Fibroblast of skin of left quadriceps (primary cell): ENCODE measurements at places on chromosomes 7 and 10.
A peak's percentile ranks its signal among the peaks of the same experiment; 100 is the strongest.

- DNase-seq, result no peak
These were observed 208.0 kb upstream of the C7orf33 start for GRCh38 chr7:148382596-148382995.

DNA sequence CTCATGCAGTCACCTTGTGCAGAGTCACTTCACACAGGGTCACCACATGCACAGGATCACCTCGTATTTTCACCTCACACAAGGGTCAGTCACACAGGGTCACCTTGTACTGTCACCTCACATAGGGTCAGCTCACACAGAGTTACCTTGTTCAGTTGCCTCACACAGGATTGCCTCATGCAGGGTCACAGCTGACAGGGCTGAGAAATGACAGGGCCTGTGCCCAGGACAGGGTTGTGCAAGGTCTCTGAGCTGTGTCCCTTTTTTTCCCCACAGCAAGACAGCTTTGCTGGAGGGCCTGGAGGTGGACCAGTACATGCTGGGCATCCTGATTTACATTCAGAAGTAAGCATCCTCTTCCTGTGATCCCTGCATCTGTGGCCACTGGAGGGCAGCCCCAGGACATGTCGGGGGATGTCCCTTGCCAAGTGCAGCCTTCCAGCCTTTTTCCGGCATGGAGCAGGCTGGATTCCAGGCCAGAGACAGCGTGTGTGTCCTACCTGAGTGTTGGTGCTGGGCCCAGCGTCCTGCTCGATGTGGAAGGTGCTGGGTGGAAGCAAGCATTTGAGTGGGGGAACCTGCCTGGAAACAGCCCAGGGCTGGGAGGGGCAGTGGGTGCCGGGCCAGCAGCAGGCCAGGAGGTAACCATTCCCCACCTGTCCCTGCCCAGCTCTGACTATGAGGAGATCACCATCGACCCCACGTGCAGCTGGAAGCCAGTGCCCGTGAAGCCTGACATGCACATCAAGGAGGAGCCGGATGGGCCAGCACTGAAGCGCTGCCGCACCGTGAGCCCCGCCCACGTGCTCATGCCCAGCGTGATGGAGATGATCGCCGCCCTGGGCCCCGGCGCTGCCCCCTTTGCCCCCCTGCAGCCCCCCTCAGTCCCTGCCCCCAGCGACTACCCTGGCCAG lies 16.3 kb downstream of the ZMIZ2 start:
- DNase-seq, result no peak

GRCh38 chr7:54255242-54255641 lies 286.9 kb upstream of the VSTM2A start:
- no peak for DNase-seq

DNA sequence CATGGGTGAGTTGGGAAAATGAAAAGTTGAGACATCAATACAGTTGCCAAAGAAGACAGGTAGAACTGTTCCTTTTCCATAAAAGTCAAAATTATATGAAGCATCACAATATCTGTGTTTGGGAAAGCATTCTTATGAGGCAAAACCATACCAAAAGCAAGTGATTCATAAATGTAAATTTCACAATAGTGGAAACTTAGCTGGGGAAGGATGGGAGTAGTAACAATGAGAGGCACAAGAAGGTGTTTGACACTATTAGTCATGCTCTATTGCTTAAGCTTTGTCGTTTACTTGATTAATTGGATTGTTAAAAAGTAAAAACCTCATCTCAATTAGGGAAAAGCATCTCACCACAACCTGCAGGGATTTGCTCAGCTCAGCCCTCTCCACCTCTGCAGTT lies 240.2 kb downstream of the C7orf25 start:
- DNase-seq, result peak; percentile 64

DNA sequence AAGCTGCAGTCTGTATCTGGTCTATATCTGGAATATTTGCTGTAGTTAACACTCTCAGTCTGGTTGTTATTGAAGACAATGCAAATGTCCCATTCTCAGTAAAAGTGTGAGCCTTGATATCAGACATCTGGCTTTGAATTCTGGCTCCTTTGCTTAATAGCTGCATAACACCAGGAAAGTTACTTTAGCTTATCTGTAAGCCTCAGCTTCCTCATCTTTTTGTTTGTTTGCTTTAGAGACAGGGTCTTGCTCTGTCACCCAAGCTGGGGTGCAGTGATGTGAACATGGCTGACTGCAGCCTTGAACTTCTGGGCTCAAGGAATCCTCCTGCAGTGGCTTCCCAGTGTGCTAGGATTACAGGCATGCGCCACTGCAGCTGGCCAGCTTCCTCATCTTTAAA lies 41.3 kb downstream of the CNNM2 start:
- DNase-seq, result no peak

DNA sequence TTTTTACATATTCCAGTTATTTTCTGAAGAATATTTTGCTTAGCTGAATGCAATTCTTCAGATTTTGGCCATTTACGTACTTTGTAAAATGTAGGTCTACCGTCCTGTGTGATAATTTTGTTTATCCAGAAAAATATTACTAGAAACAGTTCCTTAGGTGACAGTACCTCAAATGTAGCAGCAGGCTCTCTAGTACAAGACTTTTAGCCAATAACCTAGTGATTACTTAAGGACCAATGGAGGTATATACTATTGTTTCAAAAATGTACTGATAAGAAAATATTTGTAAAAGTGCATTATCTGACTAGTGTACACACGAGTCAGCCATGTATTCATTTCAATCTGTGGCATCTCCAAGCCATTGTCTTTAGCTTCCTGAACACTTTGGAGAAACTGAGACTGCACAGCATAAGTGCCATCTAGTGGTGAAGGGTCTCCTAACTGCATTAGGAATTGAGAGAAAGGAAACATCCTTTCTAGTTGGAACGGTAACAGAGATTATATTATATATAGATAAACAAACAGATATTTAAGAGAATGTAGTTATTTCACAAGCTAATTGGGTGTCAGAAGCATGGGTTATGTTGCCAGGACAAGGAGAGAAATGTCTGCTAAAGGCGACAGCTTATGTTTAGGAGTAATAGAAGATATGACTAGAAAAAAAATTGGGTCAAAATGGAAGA lies 23.7 kb downstream of the RTKN2 start:
- DNase-seq, result no peak

- no peak for DNase-seq
These were observed 700.3 kb downstream of the NRG3 start for GRCh38 chr10:82575318-82575717.

DNA sequence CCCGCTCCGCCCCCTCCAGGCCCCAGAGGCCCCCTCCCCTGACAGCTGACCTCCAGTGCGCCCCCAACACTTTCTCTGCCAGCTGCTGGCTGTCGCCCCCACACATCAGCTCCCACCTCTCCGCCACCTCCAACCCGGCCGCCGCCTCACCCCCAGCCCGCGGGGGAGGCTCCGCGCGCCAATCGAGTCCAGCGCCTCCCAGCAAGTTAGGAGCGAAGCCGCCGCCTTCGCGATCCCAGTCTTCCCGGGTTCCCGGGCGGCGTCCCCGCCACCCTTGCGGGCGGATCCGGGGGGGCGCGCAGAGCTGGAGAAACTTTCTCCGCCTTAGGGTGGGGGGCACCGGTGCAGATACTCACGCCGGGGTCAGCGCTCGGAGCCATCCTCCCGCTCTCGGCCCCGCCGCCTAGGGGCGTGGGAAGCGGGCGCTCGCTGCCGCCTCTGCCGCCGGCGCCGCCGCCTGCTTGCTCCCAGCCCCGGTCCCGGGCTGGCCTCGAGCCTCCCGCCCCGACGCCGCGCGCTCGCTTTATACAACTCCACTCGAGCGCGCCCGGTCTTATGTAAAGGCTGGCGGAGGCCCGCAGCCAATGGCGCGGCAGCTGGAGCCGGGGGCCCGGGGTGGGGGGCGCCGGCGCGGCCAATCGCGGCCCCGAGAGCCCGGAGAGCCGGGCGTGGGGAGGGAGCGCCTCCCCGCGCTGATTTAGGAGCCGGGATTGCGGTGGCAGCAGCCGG lies at the start of gene CRTAC1:
Gene CRTAC1 (minus strand): TSS at position 529 of the 729 bp plus-strand sequence. CDS start 149 bp downstream, at position 380.
- DNase-seq, result no peak

GRCh38 chr7:144445590-144445989 lies 42.1 kb upstream of the NOBOX start:
- DNase-seq, result no peak
